ENCODE measurements at places on chromosomes 6 and 20. TPM values are rescaled to one million over a fixed set of nuclear protein-coding genes. Genes with fewer than 3 reads are reported as not detected.

DNA sequence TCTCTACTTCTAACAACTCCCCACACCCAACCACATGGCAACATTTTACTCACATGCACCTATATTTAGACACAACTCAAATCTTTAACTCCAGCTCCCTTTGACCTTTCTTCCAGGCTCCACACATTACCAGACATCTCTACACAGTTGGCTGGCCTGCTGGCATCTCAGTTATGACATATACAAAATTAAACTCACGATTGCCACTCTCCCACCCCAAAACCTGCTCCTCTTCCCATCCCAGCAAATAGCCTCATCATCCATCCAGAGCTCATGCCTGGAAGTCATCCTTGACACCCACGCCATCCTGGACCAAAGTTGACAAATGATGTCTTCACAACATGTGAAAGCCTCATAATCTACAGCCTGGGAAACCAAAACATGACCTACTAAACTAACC lies 176.6 kb downstream of the PKHD1 start:
- no peak overlapping the region for H3K4me3 ChIP-seq
- no peaks in the 10 kb centered on the region for H3K4me1 ChIP-seq
- H3K27me3 ChIP-seq, result no peaks in the 10 kb centered on the region
- no peak overlapping the region for H3K27ac ChIP-seq
- DNase-seq, result no peak

The PPP1R18 gene
- 20.1 TPM for total RNA-seq

The GJA10 gene
- not detected for total RNA-seq

- H3K27ac ChIP-seq, result peak overlapping the region; percentile 41
- no peak for DNase-seq
- no peak overlapping the region for H3K4me3 ChIP-seq
- peaks cover 53% of the 10 kb centered on the region for H3K36me3 ChIP-seq
- peaks cover 50% of the 10 kb centered on the region for H3K4me1 ChIP-seq
- H3K27me3 ChIP-seq, result no peaks in the 10 kb centered on the region
These were observed 25.9 kb downstream of the TRAF3IP2 start for GRCh38 chr6:111579816-111580215.

The BFSP1 gene
- total RNA-seq, result not detected

- no peak overlapping the region for H3K27ac ChIP-seq
- no peak for DNase-seq
- H3K4me3 ChIP-seq, result no peak overlapping the region
- no peaks in the 10 kb centered on the region for H3K27me3 ChIP-seq
These were observed 220.3 kb upstream of the LAMP5 start for GRCh38 chr20:9294041-9294440.

DNA sequence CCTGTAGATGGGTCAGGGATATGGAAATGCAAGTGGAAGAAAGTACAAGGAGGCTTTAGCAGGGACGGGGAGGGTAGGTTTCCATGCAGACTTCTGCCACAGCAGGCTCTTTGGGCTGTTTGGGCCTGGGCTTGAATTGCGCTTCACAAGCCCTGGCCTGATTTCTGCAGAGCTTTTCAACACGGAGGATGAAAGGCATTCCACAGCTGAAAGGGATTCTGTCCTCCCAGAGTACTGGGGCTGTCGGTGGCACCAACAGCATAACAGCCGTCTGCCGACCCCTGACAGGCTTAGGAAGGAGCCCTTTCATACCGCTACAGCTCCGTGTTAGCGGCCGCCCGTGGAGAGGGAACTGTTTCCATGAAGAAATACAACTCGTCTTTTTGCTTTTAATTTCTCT lies 22.9 kb upstream of the TBC1D7 start:
- H3K4me1 ChIP-seq, result peaks cover 13% of the 10 kb centered on the region
- H3K27me3 ChIP-seq, result no peaks in the 10 kb centered on the region
- no peak for DNase-seq
- no peak overlapping the region for H3K4me3 ChIP-seq
- no peaks in the 10 kb centered on the region for H3K36me3 ChIP-seq
- H3K27ac ChIP-seq, result no peak overlapping the region

DNA sequence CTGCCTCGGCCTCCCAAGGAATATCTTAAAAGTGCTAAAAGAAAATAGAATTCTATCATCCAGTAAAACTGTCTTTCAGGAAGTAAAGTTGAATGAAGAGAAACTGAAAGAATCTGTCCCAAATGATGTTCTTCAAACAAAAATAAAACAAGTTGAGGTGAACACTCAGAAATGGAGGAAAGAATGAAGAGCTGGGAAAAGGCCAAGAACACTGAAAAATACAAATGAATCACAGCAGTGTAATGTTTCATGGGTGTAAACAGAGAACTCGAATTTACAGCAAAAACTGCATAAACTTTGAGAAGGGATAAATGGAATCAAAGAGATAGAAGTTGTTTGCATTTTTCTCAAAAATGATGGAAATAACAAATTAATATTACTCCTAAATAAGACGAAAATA lies 317.3 kb downstream of the TAF4 start:
- H3K4me1 ChIP-seq, result no peaks in the 10 kb centered on the region
- H3K27ac ChIP-seq, result no peak overlapping the region
- H3K27me3 ChIP-seq, result peaks cover 9% of the 10 kb centered on the region
- H3K4me3 ChIP-seq, result no peak overlapping the region
- H3K36me3 ChIP-seq, result no peaks in the 10 kb centered on the region

The DPM1 gene
- 65.5 TPM for total RNA-seq

- H3K36me3 ChIP-seq, result no peaks in the 10 kb centered on the region
- no peak overlapping the region for H3K4me3 ChIP-seq
- no peak overlapping the region for H3K27ac ChIP-seq
- peaks cover 93% of the 10 kb centered on the region for H3K27me3 ChIP-seq
These were observed 44.3 kb downstream of the CPXM1 start for GRCh38 chr20:2756056-2756611.

DNA sequence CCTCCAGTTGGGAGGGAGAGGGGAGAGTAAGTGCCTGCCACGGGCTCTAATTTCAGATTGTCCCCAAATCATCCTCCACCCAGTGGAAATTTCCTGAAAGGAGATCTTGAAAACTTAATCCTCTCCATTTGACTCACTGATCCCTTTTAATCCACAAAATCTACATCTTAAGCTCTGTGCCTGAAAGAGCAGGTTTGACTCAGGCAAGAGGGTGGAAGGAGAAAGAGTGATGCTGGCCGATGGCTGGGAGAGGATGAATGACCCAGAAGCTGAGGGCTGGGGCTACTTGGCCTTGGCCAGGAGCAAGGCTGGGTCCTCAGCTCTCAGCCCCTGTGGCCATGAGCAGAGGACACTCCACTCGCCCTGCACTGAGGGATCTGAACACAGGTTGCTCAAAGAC lies 8.1 kb downstream of the BPIFA2 start:
- H3K4me3 ChIP-seq, result no peak overlapping the region
- H3K36me3 ChIP-seq, result no peaks in the 10 kb centered on the region
- DNase-seq, result no peak
- H3K27me3 ChIP-seq, result no peaks in the 10 kb centered on the region

GRCh38 chr20:54556406-54556805 lies 81.0 kb downstream of the DOK5 start:
- no peak for DNase-seq
- H3K4me3 ChIP-seq, result no peak overlapping the region
- no peaks in the 10 kb centered on the region for H3K36me3 ChIP-seq
- no peak overlapping the region for H3K27ac ChIP-seq
- H3K4me1 ChIP-seq, result no peaks in the 10 kb centered on the region
- H3K27me3 ChIP-seq, result no peaks in the 10 kb centered on the region

DNA sequence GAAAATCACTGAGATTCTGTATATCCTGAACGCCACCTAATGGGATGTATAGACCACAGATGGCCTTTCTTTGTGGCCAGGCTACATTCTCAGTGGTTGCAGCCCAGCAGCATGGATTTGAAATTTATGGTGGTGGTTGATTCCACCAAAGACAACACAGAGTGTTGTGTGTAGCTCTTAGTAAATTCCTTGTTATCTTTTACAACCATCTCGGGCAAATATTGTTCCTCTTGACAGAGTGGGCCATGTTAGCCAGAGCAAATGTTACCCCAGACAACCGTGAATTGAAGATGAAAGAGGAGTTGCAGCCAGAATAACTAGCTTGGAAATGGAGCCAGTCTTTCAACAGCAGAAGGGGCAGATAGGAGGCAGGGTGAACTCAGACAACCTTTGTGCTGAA lies 39.5 kb downstream of the SLC24A3 start:
- no peaks in the 10 kb centered on the region for H3K36me3 ChIP-seq
- no peak for DNase-seq
- H3K27me3 ChIP-seq, result no peaks in the 10 kb centered on the region
- no peak overlapping the region for H3K4me3 ChIP-seq

- no peaks in the 10 kb centered on the region for H3K36me3 ChIP-seq
- H3K4me3 ChIP-seq, result no peak overlapping the region
- no peak overlapping the region for H3K27ac ChIP-seq
- H3K4me1 ChIP-seq, result no peaks in the 10 kb centered on the region
These were observed 7.7 kb upstream of the KIZ start for GRCh38 chr20:21118138-21118537.

- no peak overlapping the region for H3K4me3 ChIP-seq
- H3K4me1 ChIP-seq, result no peaks in the 10 kb centered on the region
- H3K27me3 ChIP-seq, result no peaks in the 10 kb centered on the region
- no peaks in the 10 kb centered on the region for H3K36me3 ChIP-seq
- DNase-seq, result no peak
These were observed 248.6 kb downstream of the ALDH8A1 start for GRCh38 chr6:134701301-134701700.

DNA sequence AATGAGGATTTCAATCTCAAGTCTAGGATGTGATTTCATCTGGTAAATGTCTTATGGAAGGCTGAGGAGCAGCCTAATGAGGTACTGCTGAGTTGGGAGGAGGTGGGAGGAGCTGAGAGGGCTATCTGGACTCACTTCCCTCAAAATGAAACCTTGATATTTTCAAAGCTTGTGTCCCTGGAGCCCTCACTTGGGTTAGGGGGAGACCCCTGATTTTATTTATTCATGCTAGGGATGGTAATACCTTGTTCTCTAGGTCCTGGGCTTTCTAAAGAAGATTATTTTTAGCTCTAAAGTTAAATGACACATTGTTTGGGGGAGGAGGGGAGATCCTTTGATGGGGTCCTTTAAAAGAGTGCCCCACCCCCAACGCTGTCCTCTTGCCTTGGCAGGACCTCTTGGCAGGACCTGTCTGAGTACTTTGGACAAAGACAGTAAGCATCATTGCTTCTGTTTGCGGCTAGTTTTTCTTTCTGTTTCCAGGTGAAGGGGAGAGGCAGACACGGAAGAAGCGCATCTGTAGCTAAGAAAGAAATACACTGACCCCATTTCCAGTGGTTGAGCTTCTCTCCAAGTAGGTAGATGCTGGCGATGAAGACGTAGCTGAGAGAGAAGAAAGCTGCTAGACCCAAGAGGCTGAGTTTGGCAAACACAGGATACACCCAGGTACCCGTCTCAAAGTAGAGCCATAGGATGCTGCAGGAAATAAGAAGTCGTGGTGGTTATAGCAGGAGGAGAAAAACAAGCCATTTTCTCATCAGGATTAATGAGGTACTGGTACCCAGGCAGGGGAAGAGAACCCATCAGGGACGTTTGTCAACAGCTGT lies 55.6 kb downstream of the ADTRP start:
- no peaks in the 10 kb centered on the region for H3K27me3 ChIP-seq
- DNase-seq, result no peak
- H3K36me3 ChIP-seq, result no peaks in the 10 kb centered on the region
- H3K4me1 ChIP-seq, result no peaks in the 10 kb centered on the region
- no peak overlapping the region for H3K4me3 ChIP-seq

The IRAK1BP1 gene
- 10.6 TPM for total RNA-seq

- no peaks in the 10 kb centered on the region for H3K4me1 ChIP-seq
- H3K36me3 ChIP-seq, result no peaks in the 10 kb centered on the region
- H3K27ac ChIP-seq, result no peak overlapping the region
- no peak overlapping the region for H3K4me3 ChIP-seq
These were observed 28.6 kb upstream of the LAMP5 start for GRCh38 chr20:9485614-9486340.

DNA sequence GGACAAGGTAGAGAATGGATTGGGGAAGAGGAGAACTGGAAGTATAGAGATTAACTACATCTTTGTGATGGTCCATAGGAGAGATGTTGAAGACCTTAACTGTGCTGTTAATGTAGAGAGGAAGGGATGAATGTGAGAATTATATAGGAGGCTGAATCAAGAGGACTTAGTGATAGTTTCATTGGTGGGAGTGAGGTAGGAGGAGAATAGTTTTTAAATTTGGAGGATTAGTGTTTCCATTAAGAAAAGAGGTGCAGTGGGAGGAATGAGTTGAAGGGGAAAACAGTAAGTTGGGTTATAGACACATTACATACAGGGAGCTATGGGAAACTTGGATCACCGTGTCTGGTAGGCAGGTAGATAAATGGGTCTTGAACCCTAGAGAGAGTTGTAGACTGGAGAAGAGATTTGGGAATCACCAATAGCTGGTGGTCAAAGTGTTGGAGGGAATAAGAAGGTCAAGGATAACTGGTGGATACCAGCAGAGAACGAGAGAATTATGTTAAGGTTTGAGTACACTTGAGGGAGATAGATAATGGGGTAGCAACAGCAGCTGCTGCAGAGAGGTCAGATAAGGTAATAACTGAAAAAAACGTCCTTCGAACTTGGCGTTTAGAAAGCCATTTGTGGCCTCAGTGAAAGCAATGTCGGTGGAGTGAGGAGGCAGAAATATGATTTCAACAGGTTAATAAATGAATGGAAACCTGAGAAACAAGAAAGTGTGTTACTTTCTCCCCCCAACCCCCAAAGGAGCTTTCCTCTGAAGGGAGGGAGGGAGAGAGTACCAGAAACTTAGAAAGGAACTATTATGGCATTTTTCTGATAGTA lies 3.1 kb downstream of the C6orf89 start:
- no peaks in the 10 kb centered on the region for H3K27me3 ChIP-seq
- peaks cover 9% of the 10 kb centered on the region for H3K36me3 ChIP-seq
- no peak overlapping the region for H3K4me3 ChIP-seq
- H3K27ac ChIP-seq, result no peak overlapping the region
- H3K4me1 ChIP-seq, result peaks cover 54% of the 10 kb centered on the region

The MEI4 gene
- total RNA-seq, result not detected

The OVOL2 gene
- 10.7 TPM for total RNA-seq

GRCh38 chr6:47650553-47651432 lies 47.6 kb upstream of the ADGRF4 start:
- no peaks in the 10 kb centered on the region for H3K36me3 ChIP-seq
- no peaks in the 10 kb centered on the region for H3K4me1 ChIP-seq
- no peaks in the 10 kb centered on the region for H3K27me3 ChIP-seq
- H3K4me3 ChIP-seq, result no peak overlapping the region

The NRSN1 gene
- 1.1 TPM for total RNA-seq

DNA sequence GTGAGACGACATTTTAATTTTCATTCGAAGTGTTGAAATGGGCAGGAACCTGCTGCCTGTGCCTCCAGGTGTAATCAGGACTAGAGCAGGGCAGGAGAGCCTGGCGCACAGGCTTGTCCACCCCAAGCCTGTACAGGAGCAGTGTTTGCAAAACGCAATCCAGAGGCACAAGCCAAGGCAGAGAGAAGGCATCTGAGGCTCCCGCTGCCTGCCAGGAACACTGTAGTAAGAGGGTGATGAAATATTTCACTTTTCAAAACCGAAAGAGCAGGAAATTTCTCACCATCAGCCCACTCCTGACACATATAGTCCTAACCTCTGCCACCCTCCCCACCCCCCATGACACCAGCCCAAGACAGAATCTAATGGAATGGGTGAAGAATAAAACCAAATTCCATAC lies 132.5 kb downstream of the RTN4IP1 start:
- H3K4me1 ChIP-seq, result no peaks in the 10 kb centered on the region
- peaks cover 12% of the 10 kb centered on the region for H3K27me3 ChIP-seq
- no peaks in the 10 kb centered on the region for H3K36me3 ChIP-seq
- DNase-seq, result no peak

Data from stomach (tissue), 19 donors.